ENCODE measurements at places on chromosomes 5 and 9. TPM values are rescaled to one million over a fixed set of nuclear protein-coding genes. Genes with fewer than 3 reads are reported as not detected.

Gene SPINK4
- not detected for total RNA-seq

Gene MINAR2
- not detected for total RNA-seq

DNA sequence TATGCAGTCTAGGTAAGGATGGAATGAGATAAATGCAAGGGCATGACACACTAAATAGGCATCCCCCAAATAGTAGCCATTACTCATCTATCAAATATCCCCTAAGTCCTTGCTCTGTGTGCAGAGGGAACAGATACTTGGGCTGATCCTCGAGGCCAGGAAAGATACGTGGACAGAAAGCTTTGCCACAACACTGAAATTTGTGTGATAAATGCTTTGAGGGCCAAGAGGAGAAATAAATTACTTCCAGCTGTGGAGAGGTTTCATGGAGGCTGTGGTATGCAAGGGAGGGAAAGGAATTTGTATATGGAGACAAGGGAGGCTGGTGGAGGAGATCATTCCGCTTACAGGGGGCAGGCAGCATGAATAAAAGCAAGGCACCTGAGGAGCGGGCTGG, 18.5 kb downstream of the ATOX1 start:
- DNase-seq = no peak

Gene RNF145
- 66.4 TPM for total RNA-seq

GRCh38 chr9:136122425-136123383, 4.0 kb upstream of the TMEM250 start:
- DNase-seq = no peak
